ENCODE measurements at places on chromosomes 4 and X.

DNA sequence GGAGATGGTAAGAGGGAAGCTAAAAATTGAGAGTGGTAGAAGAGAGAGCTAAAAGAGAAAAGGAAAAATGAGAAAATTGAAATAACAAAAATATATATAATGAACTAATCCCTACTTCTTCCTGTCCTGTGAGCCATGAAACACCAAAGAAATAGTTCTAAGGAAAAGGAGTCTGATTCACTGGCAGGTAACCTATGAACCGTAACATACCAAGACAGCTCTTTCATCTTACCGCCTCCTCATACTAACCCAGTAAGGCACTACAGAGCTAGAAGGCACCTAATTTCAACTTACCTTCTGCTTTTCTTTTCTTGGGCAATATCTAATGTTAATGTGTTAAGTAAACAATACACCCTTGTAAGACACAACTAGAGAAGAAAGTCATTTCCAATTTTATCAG is 297.7 kb upstream of the DIAPH2 start:
- no peak for DNase-seq

DNA sequence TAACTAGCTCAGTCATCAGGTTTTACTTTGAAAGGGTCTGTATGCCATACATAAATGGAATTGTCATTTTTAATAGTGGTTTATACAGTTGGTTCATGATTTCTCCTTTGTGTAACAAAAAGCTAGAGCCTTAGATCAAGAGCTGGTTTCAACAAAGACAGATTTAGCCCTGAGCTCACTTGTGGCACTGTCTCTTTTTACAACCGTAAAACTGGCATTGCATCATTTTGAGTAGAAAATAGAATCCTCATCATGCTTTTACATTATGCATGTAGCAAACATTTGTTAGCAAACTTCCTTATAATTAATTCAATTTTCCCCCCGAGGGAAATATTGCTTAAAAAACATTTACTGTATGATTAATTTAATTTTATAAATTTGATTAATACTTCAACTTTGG is 1871.5 kb downstream of the ARAP2 start:
- no peak for DNase-seq

GRCh38 chr4:183118585-183118984 is 19.5 kb downstream of the WWC2 start:
- no peak for DNase-seq

DNA sequence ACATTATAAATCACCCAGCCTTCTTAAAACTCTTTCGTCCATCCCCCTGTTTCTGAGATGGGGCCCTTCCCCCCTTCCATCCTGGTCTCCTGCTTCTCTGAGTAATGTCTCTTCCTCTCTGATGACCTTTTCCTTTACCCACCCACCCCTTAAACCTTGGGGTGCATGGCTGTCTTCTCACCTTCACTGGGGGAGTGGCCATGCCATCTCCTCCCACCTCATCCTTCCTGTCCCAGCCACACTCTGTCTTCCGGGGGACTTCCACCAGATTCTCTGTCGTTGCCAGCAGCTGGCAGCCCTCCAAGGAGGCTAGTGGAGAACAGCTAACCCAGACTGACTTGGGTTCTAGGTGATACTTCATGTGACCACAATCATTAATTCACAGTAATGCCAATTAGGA is 83.2 kb upstream of the SCML1 start:
- no peak for DNase-seq

GRCh38 chrX:66023385-66024091 is 16.3 kb downstream of the VSIG4 start:
- no peak for DNase-seq

DNA sequence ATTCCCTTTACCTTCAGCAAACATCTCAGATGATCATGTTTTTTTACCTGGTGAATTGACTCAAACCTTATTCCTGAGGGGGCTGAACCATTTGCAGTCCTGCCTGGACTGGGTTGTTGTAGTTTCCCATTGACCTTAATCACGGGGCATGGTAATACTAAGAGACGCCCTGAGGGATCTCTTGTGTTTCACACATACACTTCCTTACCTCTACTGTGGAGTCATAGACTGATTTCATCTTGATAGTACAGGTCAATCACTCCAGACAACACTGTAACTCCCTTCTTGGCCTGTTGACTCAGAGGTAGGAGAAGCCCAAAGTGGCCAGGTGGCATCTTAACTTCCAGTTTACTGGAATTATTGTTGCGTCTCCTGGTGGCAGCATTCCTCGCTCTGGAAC is 1064.0 kb upstream of the PCDH10 start:
- DNase-seq, result no peak

GRCh38 chr4:74322301-74322700 is 14.0 kb downstream of the EPGN start:
- DNase-seq, result no peak

GRCh38 chrX:27555514-27555913 is 34.6 kb upstream of the DCAF8L2 start:
- peak; percentile 35 for DNase-seq

- DNase-seq, result no peak
These were observed 370.7 kb downstream of the FBXW7 start for GRCh38 chr4:152165146-152165545.

DNA sequence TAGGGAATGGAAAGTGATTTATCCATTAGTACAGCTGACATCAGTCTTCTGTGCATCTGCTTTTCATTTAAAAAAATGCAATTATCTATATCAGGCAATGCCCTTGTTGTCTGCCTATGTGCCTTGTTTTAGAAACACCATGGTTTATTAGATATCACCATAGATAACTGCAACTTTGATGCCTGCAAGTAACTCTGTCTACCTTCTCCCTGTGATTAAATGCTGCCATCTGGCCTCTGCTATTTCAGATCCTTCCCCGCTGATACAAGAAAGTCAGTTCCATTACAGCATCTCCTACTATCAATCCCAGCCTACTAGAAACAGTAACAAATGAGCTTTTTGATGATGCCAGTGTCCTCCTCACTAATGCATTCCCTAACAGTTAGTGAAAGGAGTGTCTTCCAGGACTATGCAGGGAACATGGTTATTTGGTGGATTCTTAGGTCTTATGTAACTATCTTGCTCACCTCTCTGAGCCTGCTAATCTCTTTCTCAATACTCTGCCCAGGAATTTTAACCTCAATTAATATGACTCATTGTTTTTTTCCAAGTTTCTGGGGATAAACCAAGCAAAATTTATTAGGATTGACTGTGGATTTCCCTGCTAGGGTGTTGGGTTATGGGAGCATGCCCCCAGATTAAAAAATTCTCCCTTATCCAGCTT is 444.9 kb downstream of the RAPGEF2 start:
- DNase-seq, result no peak

- peak; percentile 61 for DNase-seq
These were observed 886 bp upstream of the NDST3 start for GRCh38 chr4:118033148-118034052.

- DNase-seq, result no peak
These were observed 18.0 kb downstream of the ING2 start for GRCh38 chr4:183522821-183523220.

DNA sequence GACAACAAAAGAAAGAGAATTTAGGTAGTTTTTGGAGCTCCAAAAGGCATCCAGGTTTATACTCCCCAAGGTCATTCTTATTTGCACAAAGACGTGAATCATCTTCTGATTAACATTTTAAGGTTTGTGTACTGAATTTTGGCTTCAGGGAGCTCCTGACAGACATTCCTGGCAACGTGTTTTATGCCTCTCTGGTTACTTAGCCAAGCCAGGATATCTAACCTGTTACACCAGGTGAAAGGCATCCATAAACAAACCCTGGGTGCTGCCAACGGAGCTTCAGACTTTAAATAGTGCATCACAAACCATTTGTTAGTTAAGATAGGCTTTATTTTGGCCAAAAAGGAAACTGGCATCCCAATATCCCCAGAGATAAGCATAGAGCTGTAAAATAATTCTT is 997.3 kb downstream of the ARAP2 start:
- DNase-seq, result no peak

DNA sequence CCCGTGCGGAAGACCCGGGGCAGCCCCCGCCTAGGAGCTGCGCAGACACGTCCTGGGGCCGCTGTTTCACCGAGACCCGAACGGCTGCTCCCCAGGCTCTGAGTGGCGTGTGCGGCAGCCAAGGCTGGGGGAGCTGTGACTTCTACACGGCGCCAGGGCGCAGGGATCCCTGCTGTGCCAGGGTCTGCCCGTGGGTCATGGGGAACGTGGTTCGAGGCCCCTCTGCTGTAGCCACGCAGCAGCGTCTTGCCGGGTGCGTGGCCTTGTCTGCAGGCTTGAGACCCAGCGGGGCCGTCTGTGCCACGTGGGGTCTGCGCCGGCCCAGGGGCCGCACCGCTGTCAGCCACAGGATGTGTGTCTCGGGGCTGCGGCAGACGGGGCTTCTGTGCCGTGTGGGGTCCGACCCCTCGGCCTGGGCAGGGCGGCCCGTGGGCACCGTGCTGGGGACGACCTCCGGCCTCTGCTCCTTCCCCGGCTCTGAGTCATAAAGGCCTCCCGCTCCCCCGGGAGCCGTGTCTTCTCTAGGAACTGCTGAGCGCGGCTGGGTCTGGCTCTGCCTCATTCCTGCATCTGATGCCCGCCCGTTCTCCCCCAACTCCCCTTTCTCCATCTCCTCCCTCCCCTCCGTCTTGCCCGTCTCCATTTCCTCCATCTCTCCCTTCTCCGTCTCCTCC is 12.7 kb upstream of the GTPBP6 start:
- DNase-seq, result no peak

GRCh38 chr4:151874328-151874727 is 113.5 kb upstream of the GATB start:
- no peak for DNase-seq

DNA sequence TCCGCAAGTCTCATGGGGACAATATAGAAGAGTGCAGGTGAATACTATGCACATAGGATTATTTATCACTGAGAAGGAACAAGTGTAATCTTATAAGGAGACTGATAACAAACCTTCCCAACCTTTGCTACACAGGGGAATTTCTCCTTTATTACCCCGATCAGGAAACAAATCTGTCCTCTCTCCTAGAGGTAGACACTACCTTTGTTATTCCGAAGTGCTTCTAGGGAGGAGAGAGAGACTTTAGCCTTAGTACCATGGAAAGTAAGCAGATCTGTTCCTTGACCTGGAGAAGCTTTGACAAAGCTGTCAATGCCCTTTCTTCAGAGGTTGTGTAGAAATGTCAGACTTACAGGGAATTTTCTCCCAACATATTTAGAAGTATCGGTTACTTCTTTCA is 475.5 kb downstream of the CCSER1 start:
- no peak for DNase-seq

GRCh38 chr4:188960411-188961093 is 821.3 kb downstream of the TRIML1 start:
- no peak for DNase-seq

GRCh38 chr4:10761903-10762302 is 77.3 kb upstream of the CLNK start:
- DNase-seq, result no peak

DNA sequence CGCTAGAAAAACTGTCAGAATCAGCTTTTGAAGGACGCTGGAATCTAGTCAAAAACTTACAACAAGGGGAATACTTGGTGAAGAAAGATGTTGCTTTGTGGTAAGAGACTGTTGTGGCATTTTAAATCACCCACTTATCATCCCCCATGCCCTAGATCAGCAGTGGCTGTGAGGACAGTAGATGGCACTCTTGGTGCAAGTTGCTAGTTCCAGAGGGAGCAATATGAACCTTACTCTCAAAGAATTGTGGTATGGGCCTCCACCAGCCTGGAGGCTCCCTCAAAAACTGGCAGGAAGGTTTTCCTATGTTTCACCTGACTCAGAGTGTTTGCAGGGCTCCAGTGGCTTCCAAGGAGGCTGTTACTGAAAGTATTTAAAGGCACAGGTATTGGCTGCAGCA is 37.7 kb upstream of the SLC16A2 start:
- peak; percentile 55 for DNase-seq

DNA sequence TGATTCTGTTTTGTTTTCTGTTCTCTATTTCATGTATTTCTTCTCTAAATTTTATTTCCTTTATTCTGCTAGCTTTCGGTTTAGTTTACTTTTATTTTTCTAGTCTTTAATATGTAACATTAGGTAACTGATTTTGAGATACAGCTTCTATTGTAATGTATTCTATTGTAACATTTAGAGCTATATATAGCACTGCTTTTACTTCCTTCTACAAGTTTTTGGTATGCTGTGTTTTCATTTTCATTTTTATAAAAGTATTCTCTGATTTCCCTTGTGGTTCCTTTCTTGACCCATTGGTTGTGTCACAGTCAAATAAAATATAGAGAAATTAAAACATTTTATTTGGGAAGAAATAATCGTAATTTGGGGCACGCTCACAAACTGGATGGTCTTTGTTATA is 13.9 kb upstream of the CT47A1 start:
- no peak for DNase-seq

DNA sequence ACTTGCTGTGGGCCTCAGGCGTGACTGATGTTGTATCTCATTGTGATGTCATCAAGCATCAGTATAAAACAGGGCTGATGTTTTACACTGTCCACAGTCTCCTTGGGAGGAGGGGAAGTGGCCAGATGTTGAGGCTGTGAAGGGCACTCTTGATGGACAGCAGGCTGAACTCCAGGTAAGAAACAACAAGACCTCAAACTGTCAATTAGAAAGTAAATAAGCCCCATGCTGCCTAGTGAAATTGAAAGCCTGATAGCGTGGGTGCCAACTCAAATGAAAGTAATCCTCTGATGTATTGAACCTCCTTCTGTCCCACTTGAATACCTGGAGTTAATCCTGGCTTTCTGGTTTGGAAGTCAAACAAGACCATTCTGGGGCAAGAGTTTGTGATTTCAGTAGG is 19.7 kb downstream of the VSIG1 start:
- no peak for DNase-seq

DNA sequence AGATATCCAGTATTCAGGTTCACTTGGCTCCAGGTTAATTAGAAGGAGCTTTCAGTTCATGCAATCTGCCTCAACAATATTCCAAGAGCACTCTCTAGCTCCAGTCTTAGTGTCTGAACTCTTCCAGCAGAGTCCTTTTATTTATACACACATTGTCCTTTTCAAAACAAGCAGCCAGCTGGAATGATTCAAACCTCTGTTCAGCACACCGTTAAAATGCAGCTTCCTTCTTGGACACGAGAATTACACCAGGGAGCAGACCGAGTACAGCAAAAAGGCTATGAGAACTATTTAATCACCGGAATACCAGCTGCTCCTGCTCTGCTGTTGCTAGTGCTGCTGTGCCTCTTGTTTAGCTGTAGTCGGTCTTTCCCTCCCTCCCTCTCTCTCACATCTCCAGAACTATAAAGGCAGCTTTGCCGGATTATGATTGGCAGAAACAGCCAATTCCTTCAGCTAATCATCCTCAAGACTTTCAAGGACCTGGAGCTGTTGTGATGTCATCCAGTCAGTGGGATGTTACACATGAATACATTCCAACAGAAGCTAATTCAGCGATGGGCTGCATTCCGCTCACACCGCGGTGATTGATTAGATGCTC is at the start of gene NDST4:
TSS of gene NDST4 (minus strand) at position 115 of the 601 bp plus-strand sequence. CDS start 36,584 bp downstream, outside the sequence.
- DNase-seq, result peak; percentile 47

- no peak for DNase-seq
These were observed 40.4 kb downstream of the RELL1 start for GRCh38 chr4:37645736-37646135.

Measured in HEK293T (cell line).